CD4-positive, alpha-beta T cell treated with Interleukin-10 for 1 hour (primary cell): ENCODE measurements at places on chromosomes 16 and 17.

DNA sequence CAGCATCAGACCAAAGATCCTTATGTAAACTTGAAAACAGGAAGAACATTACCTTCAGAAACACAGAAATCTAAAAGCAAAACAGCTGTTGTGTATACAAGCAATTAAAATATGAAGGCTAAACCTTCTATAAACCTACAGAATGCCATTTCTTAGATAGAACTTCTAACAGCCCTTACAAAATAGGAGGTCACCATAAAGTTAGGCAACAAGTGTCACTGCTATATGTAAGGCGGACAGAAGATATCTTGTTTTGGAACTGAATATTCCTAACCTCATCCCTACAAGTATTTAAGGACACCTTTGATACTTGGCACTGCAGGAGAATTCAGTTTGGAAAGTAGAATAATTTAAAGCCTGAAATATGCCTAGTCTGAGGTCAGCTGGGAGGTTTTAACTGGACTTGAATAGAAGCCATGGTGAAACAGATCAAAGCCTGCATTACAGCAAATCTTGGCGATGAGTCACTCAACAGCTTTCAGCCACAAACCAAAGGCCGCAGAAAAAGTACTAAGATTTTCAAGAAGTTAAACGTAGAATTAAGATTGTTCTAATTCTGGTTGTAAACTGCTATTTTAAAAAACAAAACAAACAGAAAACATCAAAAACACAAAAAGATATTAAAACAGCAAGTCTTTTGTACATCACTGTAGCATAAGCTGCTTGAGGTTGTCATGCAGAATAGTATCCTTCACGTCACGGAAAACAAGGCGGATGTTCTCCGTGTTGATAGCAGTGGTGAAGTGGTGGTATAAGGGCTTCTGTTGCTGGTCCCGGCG lies 42.7 kb downstream of the GNA13 start:
- DNase-seq = peak; percentile 49

GRCh38 chr17:61426482-61427304 lies 25.5 kb upstream of the TBX4 start:
- DNase-seq = no peak

DNA sequence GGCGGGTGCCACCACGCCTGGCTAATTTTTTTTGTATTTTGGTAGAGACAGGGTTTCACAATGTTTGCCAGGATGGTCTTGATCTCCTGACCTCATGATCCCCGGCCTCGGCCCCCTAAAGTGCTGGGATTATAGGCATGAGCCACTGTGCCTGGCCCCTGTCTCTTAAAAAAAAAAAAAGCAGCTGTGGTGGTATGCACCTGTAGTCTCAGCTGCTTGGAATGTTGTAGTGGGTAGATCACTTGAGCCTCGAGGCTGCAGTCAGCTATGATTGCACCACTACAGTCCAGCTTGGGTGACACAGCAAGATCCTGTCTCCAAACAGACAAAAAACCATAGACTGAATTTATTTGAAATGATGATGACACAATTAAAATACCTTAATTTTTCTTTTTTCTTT lies 24.3 kb downstream of the CDK12 start:
- DNase-seq = no peak

DNA sequence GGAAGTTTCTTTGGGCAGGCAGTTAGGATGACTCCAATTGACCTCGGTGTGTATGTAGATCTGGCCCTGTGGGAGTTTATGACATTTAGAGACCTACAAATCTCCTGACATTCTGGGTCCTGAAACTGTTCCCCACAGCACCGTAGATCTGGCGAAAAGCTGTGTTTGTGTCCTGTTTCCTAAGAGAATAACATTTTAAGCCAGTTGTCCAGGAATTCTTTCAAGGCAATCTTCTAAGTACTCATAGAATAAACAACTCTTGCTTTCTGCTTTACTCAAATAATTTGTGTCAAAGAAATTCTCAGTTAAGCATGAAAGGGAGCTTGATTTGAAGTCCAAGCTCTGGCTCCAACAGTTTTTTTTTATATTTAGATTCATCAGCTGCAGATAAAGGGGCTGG lies 78.5 kb upstream of the ELAC2 start:
- no peak for DNase-seq

DNA sequence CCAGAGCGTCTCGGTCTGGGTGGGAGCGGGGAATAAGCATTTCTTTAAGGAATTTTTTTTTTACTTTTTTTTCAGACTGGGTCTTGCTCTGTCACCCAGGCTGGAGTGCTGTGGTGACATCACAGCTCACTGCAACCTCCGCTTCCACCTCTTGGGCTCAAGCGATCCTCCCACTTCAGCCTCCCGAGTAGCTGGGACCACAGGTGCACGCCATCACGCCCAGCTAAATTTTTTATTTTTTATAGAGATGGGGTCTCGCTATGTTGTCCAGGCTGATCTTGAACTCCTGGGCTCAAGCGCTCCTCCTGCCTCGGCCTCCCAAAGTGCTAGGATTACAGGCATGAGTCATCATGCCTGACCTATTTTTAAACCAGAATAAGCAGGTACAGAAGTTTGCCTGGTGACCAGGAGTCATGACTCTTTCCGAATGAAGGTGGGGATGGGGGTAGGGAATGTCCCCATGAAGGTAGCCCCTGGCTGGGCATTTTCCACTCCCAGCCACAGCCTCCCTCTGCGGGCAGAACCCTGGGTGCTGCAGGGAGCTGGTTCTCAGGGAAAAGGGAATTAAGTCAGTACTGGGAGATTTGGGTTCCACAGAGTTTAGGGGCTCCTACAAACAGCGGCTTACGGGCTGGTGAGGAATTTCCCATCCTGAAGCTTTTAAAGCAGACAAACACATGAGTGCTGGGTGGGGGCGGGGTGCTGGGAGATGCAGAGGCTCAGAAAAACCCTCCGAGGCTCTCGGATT lies 48.3 kb downstream of the TBC1D16 start:
- no peak for DNase-seq

GRCh38 chr17:7912927-7913524 lies 3.1 kb downstream of the RNF227 start:
- DNase-seq = peak; percentile 85

DNA sequence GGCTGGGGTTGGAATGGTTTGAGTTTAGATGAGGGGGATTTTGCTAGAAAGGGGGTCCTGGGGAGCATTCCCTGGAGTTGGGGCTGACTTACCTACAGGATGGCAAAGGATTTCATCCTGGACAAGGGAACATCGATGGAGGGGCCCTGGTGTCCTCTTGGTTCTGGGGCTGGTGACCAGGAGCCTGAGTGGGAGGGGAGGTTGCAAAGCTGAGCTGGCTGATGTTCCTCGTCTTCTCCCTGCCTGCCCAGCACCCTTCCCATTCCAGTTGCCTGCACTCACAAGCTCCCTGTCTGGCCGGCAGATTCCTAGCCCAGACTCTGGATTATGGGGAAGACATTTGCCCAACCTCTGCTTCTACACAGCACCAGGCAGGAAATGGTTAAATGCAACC lies 37.2 kb downstream of the ITGAE start:
- no peak for DNase-seq

- no peak for DNase-seq
Measured at GRCh38 chr17:77388384-77389306, 247.9 kb downstream of the SEC14L1 start.

- no peak for DNase-seq
Measured at GRCh38 chr17:21376759-21377690, 868 bp downstream of the KCNJ12 start.

- DNase-seq = no peak
Measured at GRCh38 chr16:66678337-66678736, 18.2 kb downstream of the CMTM4 start.

DNA sequence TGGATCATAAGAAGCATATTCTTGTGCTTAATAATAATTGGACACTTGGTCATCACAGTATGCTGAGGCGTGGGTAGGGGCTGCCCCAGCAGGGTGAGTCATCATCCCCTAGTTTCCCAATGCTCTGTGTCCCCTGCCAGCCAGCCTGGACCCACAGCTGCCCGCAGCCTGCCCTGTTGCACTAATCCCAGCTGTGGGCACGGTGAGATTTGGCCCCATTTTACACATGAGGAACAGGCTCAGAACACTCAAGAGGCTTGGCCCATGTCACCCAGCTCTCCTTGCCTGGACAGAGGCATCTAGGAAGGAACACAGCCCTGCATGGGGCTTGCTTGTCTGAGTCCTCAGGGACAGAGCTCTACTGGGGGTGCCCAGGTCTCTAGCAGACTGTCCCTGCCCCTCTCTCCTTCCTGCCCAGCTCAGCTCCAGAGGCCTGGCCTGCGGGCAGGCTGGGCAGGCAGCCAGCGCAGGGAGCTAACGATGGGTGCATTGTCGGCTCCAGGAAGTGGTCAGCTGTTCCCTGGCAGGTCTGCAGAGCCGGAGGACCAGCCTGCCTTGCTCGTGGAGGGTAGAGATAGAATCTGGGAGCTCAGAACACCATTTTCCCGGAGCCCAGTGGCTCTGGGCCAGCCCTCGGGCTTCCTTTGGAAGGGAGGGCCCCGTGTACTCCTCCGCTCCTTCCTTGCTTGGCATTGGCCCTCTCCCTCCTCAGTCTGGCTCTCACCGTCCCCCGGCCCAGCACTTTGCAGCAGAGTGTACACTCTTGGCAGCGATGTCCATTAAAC lies 189.4 kb downstream of the RAB11FIP4 start:
- no peak for DNase-seq

GRCh38 chr17:80349151-80349651 lies 65.8 kb upstream of the ENDOV start:
- DNase-seq = no peak

- DNase-seq = peak; percentile 80
Measured at GRCh38 chr16:21646721-21647561, 5.5 kb downstream of the IGSF6 start.

DNA sequence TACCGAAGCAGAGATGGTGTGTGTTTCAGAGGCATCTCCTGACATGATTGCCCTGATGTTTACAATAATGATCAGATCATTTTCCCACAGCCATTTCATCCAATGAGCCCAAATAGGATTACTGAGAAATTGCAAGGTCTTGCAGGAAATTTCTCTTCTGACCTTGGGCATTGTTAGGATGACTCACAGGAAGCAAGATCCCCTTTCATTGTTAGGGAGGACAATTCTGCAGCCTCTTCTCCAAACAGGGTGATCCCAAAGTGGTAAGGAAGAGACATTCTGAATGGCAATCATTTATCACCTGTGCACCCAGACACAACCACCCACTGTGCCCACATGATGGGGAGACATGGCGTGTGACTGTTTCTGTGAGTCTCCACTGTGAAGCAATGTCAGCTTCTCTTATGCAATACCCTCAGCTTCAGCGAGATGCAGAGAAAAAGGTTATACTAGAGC lies 306.7 kb upstream of the XYLT1 start:
- no peak for DNase-seq

- DNase-seq = no peak
Measured at GRCh38 chr16:53955221-53955875, 251.4 kb downstream of the FTO start.

DNA sequence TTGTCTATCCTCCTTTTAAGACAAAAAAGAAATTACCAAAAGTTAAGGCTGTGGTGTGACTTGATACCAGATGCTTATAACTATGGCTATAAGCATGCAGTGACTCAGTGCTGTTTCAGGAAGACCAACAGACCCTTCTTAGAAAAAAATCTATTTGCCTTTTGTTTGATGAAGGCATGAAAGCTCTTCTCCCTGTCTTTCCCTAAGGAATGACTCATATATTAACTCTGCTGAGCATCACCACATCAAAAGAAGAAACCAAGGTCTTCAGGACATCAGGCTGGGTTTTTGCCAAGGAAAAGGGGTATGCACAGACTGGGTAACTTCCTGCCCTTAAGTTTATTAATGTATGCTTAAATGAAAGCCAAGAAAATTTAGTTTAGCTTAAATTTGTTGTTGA lies 47.1 kb downstream of the VMP1 start:
- DNase-seq = peak; percentile 29

DNA sequence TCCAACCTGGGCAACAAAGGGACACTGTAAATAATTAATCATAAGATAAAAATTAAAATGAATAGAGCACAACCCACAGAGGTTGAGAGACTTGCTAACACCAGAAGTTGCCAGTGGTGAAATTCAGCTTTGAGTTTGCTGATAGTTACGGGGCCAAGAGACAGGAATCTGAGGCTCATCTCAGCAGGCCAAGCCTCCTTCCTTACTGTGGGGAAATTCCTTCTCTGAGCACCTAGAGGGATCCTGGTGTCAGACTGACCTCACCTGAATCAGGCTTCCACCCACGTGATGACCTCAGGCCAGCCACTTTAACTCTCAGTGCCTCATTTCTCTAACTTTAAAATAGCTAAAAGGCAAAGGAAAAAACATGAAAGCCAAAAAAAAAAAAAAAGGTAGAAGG lies 4.7 kb downstream of the ABAT start:
- DNase-seq = no peak

- no peak for DNase-seq
Measured at GRCh38 chr17:17236295-17237025, 508 bp downstream of the FLCN start.

DNA sequence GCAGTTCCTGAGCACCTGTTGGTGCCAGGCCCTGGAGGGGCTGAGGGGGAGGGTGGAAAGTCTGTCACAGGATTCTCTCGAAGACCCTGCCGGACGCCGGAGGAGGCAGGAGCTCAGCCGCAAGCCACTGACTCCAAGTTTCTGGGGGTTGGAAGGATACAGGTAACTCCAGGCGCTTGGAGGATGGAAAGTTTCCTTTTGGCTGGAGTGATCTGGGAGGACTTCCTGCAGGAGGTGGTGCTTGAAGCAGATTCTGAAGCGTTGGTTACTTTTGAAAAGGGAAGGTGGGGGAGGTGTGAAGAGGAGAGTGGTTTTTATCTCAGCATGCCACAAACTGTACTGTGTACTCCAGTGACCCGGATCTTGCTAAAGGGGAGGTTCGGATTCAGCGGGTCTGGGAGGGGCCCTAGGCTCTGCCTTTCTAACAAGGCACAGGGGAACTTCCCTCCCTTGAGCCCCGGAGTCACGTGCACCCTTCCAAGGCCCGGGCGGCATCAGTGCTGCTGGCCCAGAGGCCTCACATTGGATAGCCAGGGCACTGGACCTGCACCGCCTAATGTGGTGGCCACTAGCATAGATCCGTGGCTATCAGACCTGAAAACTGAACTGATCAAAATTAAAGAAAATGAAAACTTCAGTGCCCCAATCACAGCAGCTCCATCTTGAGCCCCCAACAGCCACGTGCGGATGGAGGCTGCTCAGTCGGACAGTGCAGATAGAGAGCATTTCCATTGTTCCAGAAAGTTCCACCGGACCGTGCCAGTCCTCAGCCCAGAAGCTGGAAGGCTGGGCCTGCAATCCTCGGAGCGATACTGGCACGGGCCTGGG lies 42.2 kb upstream of the GSE1 start:
- peak; percentile 73 for DNase-seq

- DNase-seq = no peak
Measured at GRCh38 chr16:54459509-54460262, 173.1 kb upstream of the IRX3 start.

DNA sequence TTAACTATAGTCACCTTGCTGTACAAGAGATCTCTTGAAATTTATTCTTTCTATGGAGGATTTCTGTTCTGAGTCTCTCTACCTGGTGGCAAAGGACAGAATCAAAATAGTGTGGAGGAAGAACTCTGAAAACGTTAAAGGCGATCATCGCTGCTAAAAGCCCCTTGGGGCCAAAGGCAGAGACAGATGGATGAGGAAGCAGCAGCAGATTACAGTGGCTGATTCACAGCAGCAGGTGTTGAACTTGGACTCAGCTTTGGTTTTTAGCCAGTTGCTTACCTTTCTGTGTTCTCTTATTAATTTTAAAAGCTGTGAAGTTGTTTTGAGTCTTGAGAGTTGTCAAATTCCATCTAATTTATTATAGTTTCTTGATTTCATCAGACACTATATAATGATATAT lies 956.1 kb upstream of the GOT2 start:
- DNase-seq = no peak
